ENCODE measurements at places on chromosomes 6 and 20.
A peak's percentile ranks its signal among the peaks of the same experiment; 100 is the strongest.

GRCh38 chr20:51338692-51339440 is 203.7 kb downstream of the NFATC2 start:
- peak; percentile 91 for DNase-seq

DNA sequence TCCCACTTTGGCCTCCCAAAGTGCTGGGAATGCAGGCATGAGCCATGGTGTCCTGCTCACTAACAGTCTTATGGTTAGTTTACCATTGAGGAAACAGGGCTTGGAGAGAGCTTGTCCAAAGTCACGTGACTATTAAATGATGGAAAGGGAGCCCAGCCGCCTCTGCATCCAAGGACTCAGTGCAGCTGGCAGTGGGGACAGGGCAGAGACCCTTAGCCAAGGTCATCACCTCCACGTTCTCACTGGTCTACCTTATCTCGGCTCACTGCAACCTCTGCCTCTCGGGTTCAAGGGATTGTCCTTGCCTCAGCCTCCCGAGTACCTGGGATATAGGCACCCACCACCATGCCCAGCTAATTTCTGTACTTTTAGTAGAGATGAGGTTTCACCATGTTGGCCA is 109.3 kb downstream of the SLC23A2 start:
- DNase-seq, result no peak

GRCh38 chr6:88302769-88303225 is 136.7 kb upstream of the CNR1 start:
- DNase-seq, result peak; percentile 35

- DNase-seq, result no peak
These were observed 54.2 kb downstream of the OPN5 start for GRCh38 chr6:47836046-47836445.
